ENCODE measurements at places on chromosomes 4 and X.

GRCh38 chr4:16227462-16227868 lies 1.2 kb upstream of the TAPT1 start:
- peak; percentile 36 for DNase-seq

DNA sequence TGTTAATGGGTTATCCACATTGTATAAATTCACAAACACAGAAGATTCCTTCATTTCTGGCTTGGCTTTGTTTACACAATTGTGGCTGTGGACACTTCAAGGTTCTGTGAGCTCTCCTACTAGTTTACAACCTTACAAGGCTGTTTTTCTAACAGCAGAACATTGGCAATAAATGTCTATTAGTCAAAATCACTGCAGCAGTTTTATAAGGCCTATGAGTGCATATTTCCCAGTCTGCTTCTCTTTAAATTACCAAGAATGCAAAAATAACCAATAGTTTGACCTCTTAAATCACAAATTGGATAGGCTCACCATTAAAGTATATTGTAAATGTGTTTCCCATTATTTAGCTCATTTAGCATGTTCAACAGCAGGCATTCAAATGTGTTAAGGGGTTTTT lies 239.2 kb downstream of the DKK2 start:
- DNase-seq, result no peak

DNA sequence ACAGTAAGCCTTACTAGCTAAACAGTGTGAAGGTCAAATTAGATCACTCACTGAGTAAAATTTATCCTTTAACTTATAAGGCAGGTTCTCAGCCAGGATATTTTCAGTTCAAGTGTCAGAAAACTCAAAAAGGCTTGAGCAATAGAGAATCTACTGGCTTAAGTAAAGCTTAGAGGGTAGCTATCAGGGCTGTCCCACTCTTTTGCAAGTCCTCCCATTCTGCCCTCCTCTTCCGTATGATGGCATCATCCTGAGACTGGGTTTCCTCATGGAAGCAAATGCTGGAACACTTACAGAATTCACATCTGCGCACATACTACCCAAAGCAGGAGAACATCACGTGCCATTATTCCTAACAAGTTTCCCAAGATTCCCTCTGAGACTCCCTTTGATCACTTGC lies 55.0 kb downstream of the FBXL5 start:
- no peak for DNase-seq

DNA sequence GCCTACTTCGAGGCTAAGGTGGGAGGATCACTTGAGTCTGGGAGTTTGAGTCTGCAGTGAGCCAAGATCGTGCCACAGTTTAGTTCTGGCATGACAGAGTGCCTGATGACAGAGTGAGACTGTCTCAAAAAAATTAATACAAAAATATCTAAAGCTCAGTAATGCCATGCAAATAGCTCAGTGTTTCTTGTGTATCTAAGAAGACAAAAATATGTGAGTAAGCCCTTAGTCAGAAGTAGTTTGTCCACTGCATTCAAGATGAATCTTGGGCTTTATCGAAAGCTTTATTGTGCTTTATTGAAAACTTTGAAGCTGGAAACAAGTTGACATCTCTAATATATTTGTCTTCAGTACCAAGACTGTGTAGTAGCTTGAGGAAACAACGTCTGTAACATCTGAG lies 115.9 kb downstream of the GPAT3 start:
- DNase-seq, result no peak

- no peak for DNase-seq
Observed at GRCh38 chrX:16985286-16985685, 38.8 kb downstream of the REPS2 start.

- no peak for DNase-seq
Observed at GRCh38 chrX:50036426-50036825, 114.0 kb downstream of the CLCN5 start.

DNA sequence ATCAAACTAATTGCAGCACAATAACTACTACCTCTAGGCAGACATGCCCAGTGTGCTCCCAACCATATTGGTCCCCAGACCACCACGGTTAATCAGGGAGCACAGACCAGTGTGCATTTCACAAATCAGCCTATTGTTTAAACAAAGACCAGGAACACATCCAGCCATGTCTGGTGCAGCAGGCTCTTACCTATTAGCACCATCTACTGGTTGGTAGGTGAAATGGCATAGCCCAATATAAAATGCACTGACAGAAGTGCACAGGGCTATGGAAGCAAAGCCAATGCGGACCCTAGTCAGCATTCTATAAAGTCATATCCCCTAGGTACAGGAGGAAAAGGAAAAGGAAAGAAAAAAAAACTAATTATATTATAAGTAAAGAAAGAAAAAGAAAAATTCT lies 15.5 kb upstream of the CYLC1 start:
- DNase-seq, result peak; percentile 29

- DNase-seq, result no peak
Observed at GRCh38 chr4:30543057-30543456, 177.1 kb upstream of the PCDH7 start.

DNA sequence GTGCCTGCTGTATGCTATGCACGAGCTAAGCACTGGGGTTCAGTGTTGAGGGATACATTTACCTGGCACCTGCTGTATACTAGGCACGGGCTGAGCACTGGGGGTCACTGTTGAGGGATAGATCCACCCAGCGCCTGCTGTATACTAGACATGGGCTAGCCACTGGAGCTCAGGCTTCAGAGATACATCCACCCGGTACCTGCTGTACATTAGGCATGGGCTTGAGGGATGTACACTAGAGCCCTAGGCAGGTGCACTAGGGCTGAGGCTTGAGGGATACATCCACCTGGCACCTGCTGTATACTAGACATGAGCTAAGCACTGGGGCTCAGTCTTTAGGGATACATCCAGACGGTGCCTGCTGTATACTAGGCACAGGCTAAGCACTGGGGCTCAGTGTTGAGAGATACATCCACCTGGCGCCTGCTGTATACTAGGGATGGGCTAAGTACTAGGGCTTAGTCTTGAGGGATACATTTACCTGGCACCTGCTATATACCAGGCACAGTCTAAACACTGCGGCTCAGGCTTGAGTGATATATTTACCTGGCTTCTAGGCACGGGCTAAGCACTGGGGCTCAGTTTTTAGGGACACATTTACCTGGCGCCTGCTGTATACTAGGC lies 92.7 kb downstream of the ADRA2C start:
- no peak for DNase-seq

GRCh38 chr4:150974750-150975149 lies 40.3 kb downstream of the LRBA start:
- no peak for DNase-seq

- DNase-seq, result no peak
Observed at GRCh38 chr4:89101256-89102161, 9.8 kb upstream of the TIGD2 start.

- no peak for DNase-seq
Observed at GRCh38 chr4:25081866-25082471, 51.2 kb upstream of the LGI2 start.

DNA sequence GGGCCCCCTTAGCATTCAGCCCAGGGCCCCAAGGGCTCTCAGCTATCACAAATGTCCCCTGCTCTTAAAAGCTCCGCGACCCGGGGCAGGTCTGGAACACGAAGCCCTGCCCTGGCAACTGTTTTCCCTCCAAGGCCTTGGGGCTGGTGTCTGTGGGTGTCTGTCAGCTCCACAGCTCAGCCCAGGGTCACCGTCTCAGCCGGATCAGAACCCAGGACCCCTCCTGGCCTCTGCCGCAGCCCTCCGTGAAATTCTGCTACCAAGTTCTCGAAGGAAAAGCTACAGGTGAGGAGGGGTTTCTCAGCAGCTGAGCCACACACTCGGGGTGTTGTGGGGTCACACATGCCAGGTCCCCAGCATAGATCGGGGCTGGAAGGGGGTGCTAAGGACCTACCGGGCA lies 61.2 kb downstream of the ACOX3 start:
- no peak for DNase-seq

GRCh38 chr4:41969671-41970070 lies 11.9 kb upstream of the DCAF4L1 start:
- DNase-seq, result no peak

DNA sequence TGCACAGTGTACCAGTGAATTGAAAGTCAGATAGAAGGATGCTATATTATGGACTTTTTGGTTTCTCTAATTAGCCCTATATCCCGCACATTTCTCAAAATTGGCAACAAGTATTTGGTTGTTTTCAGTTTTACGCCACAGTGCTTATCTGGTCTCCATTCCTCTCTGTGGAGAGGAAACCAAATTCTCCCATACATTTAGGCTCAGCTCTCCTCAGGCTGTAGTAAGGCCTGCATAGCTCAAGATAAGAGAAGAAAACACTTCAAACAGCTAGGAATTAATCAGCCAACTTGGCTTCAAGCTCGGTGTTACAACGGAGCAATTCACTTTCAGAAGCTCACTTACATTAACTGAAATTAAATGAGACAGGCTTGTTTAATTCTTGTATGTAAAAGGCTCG lies 263.2 kb downstream of the PDHA2 start:
- no peak for DNase-seq

DNA sequence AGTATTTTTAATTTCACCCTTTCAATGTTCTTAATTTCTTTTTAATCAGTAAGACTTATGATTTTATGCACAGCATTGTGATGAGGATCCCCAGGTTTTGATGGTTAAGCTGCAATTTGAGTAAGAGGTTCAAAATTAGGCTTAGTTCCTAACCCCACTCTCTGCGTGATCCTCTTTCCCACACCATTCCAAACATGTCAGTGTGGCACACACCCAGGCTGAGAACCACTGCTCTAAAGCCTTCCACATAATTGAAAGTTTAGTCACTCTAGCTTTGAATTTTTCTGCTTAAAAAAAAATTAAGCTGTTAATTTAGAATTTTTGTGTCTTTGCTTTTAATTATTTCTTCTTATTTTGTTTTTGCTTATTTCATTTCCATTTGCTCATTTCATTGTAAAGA lies 68.8 kb upstream of the SLC7A11 start:
- no peak for DNase-seq

- peak; percentile 24 for DNase-seq
Observed at GRCh38 chrX:56232221-56233082, at the start of gene KLF8. KLF8 (plus strand) TSS chrX:56232356; CDS start chrX:56233335, 979 bp downstream.

GRCh38 chr4:24477919-24478318 lies 106.4 kb downstream of the DHX15 start:
- DNase-seq, result peak; percentile 9

GRCh38 chr4:177482367-177482766 lies 40.1 kb upstream of the AGA start:
- no peak for DNase-seq

GRCh38 chr4:1517592-1518411 lies 111.6 kb upstream of the NKX1-1 start:
- no peak for DNase-seq

DNA sequence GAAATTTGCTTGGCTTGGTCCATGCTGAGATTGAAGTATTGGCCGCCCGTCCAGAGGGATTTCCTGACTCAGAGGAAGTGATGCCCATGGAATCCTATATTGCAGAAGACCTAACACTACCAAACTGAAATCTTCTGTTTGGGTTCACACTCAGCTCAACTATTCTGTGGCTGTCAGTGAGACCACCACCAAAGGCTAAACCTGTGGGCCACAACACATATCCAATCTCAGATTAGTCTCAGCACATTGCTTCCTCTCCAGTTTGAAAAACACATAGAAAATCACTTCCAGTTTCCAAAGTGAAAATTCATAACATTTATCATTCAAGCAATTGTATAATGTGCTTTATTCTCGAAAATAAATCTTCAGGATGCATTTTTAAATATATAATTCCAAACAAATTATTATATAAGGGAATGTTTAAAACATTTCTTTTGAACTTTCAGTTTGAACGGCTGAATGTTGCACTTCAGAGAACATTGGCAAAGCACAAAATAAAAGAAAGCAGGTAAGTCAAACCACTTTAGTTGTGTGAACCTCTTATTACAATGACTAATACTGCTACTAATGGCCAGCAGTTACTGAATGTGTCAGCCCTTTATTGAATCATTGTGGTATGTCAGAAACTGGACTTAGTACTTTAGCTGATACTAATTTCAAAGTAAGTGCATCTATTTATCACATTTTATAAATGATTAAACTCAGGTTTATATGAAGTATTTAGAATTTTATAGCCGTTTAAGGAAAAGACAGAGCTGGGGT lies 37.0 kb downstream of the GUCY1A1 start:
- no peak for DNase-seq

GRCh38 chr4:3082925-3083515 lies 8.5 kb downstream of the HTT start:
- DNase-seq, result no peak

GRCh38 chrX:106203315-106203714 lies 35.2 kb downstream of the PWWP3B start:
- no peak for DNase-seq

- no peak for DNase-seq
Observed at GRCh38 chr4:25861280-25861950, 1.4 kb downstream of the SEL1L3 start.

DNA sequence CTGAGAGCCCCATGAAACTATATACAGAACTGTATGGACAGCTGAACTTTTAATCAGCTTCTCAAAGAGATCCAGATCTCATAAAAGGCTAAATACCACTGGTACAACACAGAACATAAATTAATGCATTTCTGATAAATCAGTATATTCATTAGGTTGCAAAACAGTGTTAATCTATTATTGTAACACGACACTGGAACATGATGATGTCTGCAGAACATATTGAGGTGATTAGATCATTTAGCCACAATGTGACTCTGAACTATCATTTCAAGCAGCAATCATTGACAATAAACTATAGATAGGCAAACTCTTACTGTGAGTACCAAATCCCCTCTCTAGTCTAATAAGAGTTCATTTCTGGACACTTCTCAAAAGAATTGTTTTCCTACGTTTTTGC lies 50.3 kb downstream of the GASK1B start:
- DNase-seq, result no peak

- DNase-seq, result peak; percentile 7
Observed at GRCh38 chr4:60805500-60806313, 394.4 kb upstream of the ADGRL3 start.

DNA sequence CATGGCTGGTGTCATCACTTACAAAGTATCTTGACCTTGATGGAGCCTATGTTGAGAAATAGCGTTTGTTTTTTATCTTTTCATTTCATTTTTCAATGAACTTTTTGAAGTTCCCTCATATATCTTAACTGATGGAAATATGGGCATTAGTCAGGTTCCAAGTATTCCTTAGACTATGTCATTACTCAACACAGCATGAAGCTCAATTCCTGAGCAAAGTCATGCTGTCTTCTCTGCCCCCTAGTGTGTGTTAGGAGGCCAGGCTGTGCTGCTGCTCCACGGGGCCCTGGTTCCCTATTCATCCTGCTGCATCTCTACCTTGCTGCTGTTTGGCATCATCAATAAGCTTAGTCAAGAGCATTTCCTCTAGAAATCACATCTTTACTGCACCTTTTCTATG lies 40.9 kb downstream of the GPR143 start:
- DNase-seq, result no peak

- no peak for DNase-seq
Observed at GRCh38 chrX:104172121-104172520, 5.9 kb downstream of the FAM199X start.

DNA sequence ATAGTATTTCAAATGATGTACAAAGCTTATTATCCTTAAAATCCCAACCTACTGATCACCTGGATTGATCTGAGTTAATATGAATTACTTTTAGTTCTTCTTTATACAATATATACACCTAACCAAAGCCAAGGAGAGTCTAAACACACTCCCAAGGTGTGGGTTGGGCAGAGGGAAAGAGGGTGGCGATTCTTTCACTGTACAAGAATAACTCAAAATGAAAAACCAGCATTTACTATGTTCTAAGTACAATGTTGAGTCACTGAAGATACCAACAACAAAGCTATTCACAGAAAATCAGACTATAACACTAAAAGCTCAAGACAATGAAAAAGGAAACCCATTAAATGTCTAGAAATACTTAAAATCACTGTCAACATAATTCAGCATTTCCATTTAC lies 46.6 kb downstream of the ANKRD17 start:
- DNase-seq, result no peak

All from NCI-H526 (cell line).